ENCODE measurements at places on chromosomes 16 and 17. TPM values are rescaled to one million over a fixed set of nuclear protein-coding genes. Genes with fewer than 3 reads are reported as not detected.

- no peak for DNase-seq
These were observed 266.7 kb upstream of the SDK2 start for GRCh38 chr17:73910821-73911515.

GRCh38 chr17:6913608-6914443, 82.0 kb upstream of the ALOX12 start:
- no peak for DNase-seq

DNA sequence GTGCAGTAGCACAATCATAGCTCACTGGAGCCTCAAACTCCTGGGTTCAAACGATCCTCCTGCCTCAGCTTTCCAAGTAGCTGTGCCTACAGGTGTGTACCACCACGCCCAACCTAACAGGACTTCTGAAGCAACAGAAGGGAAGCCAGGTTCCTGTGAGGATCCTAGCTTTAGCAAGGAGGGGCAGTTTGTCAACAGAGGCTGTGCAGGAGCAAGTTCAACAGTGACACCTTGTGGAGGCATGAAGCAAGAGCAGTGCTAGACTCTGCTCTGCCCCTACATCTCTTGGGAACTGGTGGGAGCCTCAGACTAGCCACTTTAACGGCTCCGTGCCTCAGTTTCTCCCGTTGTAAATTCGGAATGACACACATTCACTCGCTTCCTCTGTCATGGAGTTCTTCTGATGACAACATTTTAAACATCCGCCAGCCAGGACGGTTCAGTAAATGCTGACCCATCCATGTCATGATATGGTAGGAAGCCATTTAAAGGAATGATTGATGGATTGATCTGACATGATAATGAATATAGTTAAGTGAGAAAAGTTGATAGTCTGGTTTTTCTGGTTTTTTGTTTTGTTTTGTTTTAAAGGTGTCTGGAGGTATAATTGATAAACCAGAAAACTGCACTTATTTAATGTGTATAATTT, 218.7 kb downstream of the MRTFB start:
- no peak for DNase-seq

GRCh38 chr16:82497139-82497538, 129.6 kb upstream of the CDH13 start:
- DNase-seq, result no peak

DNA sequence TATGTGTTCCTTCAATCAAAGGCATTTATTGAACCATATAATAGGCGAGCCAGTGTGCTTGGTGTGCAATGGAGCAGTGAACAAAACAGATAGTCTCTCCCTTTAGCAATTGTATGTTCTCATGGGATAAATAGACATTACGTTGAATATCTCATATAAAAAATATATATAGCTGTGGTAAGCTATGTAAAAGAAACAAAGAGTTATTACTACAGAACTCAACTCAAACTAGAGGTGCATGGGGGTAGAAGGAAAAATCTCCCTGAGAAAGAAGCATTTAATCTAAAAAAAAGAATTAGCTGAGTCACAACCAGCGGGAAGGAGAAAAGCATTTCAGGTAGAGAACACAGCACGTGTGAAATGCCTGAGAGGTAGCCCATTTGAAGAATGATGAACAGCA, 919.3 kb downstream of the CDH11 start:
- no peak for DNase-seq

- DNase-seq, result no peak
These were observed 114.0 kb downstream of the CMIP start for GRCh38 chr16:81558444-81559175.

DNA sequence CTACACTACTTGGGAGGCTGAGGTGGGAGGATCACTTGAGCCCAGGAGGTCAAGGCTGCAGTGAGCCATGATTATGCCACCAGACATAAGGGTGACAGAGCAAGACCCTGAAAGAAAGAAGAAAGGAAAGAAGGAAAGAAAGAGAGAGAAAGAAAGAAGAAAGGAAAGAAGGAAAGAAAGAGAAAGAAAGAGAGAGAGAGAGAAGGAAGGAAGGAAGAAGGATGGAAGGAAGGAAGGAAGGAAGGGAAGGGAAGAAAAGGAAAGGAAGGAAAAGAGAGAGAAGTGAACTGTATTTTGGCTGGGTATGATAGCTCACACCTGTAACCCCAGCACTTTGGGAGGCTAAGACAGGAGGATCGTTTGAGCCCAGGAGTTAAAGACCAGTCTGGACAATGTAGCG, 24.3 kb upstream of the PYY start:
- no peak for DNase-seq

DNA sequence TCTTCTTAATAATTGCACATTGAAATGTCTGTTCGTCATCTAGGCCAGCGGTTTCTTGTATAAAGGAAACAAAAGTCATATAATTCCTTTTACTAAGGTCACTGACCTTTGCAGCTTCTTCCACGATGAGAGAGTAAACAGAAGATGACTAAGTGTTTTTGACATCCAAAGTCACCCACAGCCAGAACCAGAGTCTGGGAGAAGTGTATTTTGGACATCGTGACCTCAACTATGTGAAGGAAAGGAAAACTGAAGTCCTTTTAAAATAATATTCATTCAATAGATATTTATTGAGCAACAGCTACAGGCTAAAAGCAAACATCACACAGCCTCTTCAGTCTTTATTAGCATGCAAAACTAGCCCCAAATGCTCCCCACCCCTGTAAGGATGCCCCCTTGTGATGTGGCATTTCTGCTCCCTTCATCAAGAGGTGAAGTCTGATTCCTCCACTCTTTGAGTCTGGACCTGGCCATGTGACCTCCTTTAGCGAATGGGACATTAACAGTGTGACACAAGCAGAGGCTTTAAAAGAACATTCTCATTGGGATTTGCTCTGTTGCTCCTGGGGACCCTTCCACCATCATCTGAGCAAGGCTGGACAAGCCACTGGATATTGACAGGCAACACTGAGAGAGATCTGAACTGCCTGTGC, 8.1 kb upstream of the PMP22 start:
- no peak for DNase-seq

DNA sequence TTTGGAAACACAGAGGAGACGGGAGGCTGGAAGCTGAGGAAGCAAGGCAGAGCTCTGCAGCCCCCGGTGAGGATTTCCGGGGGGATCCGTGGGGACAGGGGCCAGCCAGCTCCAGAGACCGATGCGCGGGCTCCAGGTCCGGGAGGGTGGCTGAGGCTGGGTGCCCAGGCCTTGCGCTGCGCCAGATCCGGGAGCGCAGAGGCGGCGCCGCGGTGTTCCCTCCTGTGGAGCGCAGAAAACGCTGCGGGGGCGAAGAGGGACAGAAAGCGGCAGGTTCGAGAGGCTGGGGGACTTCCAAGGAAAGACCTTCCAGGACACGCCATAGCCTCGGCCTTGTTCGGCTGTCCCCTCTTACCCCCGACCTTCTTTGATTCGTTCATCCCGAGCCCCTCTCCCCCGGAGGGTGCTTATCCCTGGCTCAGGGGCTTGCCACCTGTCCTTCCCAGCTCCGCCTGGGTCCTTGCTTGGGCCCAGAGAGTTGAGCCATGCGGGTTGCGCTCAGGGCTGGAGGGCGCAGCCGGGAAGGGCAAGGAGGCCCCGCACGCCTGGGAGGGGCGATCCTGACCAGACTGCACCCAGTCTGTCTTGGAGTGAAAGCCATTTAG, 697 bp upstream of the SHISA9 start:
- DNase-seq, result no peak

DNA sequence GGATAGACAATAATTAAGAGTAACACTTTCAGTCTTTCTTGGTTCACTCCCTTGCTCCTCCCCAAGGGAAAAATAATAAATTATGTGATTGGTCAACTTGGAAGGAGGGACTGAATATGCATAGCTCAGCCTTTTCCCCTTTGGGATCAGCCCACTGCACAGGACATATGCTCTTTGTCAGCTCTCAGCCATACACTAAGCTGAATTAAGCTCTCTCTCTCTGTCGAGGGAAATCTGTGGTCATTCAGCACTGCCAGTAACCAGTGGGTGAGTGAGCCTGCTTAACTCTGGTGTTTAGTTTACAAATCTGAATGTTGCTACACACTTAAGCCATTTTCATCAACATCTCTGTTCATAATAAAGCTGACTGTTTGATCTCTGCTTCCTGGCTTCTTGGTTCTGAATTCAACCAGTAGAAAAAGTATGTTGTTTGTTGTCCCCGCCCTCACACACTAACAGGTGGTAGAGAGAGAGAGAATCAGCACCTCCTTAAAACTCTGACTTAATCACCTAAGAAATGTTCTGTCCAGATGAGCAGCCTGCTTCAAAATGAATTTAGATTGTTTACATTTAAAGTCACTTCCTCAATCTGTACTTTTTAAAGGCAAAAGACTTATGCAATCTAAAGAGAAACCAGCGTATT, 102.3 kb upstream of the C17orf78 start:
- DNase-seq, result no peak

DNA sequence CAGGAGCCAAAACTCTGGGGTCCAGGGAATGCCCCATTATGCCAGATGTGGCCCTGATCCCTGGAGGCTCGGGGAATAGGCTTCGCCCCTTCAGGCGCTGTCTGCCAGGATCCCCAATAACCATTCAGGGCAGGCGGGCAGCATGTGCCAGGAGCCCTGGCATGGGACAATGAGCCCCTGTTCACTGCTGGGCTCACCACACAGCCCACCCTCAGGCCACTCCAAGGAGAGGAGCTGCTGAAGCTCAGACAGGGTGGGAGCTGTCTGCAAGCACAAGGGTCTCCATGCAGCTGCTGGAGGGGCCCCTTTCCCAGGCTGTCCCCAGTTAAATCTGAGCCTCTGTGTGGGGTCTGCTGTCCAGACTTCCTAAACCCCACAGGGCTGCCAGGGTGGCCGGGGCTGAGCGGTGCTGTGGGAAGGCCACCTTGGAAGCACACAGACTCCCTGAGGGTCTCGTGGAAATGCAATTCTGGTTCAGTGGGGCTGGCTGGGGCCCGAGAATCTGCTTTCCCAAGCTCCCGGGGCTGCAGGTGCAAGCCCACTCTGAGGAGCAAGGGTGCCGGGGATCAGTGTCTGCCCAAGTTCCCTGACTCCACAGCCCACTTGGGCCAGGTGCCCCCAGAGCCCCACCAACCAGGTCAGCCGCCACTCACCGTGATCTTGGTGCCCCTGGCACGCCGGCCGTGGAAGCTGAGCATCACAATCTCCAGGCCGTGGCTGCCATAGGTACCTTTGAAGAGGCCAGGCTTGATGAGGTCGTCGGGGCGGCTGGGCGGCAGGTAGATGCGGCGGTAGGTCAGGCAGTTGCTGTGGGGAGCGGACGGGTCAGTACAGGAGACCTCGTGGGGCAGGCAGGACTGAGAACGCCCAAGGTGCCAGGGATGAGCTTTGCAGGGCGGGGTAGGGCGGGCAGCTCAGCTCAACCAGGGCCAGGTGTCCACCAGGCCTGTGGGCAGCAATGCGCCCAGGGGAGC, 17.7 kb upstream of the C16orf95 start:
- DNase-seq, result peak; percentile 78

DNA sequence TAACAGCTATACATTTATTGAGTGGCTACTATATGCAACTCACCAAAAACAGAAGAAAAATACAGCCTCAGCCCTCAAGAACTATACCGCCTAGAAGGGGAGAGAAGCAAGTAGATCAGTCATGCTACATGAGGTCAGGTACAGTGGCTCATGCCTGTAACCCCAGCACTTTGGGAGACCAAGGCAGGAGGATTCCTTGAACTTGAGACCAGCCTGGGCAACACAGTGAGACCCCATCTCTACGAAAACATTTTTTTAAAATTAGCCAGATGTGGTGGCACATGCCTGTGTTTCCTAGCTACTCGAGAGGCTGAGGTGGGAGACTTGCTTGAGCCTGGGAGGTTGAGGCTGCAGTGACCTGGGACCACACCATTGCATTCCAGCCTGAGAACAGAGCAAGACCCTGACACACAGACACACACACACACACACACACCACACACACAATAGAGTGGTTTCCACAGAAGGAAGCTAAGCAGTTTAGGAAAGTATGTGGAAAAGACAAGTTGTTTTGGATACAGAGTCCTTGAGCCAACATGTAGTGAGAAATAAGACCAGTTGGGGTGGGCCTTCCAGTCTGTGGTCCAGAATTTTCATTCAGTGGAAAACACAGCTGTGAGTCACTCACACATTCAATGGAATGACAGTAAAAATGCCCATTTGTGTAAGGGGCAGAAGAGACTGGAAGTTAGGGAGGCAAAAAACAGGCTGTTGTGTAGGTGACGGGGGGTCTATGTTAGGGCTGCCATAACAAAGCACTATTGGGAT, 10.7 kb upstream of the SNTB2 start:
- DNase-seq, result no peak

GRCh38 chr17:81494626-81495377, 17.8 kb downstream of the ACTG1 start:
- DNase-seq, result no peak

DNA sequence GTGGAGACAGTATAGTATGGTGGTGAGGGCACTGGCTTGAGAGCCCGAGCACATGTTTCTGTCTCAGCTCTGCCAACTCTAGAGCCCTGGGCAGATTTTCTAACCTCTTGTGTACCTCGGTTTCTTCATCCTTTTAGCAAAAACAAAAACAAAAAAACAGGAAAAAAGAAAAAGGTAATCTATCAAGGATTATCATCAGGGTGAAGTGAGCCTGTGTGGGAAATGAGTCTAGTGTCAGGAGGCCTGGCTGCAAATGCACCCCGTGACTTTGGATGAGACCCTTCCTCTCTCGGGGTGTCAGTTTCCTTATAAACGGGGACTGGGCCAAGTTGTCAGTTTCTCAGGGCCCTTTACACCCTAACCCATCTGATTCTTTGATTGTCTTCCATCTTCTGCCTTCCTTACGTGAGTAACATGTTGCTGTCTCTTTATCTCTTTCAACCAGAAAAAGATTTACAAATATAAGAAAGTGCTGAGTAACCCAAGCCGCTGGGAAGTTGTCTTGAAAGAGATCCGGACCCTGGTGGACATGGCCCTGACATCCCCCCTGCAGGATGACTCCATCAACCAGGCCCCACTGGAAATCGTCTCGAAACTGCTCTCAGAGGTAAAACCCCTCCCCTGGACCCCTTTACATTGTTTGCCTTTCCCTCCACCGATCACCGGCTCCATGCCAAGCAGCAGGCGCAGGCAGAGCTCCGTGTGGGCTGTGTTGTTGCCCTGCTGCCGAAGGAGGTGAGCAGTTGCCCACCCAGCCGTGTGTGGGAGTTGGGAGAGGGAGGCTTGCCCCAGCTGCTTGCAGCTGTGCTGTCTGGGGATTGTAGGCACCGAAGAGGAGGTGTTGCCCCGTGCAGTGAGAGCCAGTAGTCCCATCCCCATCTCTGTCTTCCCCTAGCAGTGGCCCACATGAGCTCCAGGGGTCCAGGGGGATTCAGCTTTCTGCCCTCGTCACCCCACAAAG, 127.1 kb upstream of the PLCG2 start:
- DNase-seq, result no peak

Gene HBA2
- not detected for total RNA-seq

Gene LITAFD
- total RNA-seq, result not detected

Gene PRRT2
- 5.2 TPM for total RNA-seq

Gene HEXIM1
- total RNA-seq, result 35.9 TPM

Gene BCL6B
- total RNA-seq, result not detected

Gene LGALS9B
- total RNA-seq, result not detected

Gene KRTAP2-1
- total RNA-seq, result not detected

Gene SPPL2C
- not detected for total RNA-seq

Gene ADAD2
- total RNA-seq, result not detected

Gene CD300LG
- not detected for total RNA-seq

Gene LSM12
- total RNA-seq, result 51.0 TPM

Gene GAS2L2
- not detected for total RNA-seq
